ENCODE measurements at places on chromosomes 5 and 9.

DNA sequence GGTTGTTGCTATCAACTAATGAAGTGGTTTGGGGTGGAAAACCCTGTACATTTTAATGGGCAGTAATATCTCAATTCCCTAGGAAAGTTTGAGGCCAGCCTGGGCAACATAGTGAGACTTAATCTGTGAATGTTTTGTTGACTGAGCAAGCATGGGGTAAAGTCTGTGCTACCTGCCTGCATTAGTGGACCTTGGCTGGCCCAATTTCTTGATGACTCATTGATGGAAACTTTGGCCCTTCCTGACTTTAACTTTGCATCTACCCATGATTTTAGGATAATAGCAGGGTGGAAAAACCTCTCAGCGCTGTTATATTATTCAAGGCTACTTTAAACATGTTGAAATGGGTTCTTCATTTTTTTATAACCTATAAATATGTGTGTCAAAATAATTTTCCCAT, 389.4 kb upstream of the RORB start:
- no peak for DNase-seq

DNA sequence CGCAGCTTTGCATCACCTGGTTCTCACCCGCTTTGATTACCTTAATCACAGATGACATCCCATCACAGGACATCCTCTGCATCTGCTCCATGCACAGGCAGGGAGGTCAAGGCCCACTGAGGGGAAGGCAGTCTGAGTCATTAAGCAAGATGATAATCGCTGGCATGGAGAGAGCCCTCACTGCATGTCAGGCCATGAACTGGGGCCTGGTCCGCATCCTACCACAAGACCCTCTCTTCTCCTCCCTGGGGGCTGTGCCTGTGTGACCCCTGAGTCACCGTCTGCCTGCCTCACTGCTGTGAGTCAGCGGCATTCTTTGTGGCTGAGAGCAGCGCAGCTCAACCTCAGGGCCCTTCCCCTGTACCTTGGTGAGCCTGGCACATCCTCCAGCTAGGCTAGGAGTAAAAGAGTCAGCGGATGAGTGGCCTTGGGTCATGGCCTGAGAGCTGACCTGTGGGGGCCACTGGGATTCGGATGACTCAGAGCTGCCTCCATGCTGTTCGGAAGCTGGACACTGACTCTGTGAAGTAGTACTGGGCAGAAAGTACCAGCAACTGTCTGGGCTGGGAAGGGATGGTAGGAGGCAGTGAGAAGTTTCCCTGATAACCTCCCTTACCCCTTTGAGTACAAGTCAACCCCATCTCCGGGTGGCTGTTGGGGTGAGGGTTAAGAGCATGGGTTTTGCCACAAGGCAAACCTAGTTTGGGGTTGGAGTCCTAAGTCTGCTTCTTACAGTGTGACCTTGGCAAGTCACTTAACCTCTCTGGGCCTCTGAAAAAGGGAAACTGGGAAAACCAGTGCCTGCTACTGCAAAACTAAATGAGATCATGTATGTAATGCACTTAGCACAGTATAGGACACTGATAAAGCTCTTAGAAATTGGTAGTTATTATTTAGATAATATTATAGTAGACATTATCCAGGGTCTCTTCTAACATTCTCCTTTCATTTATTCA, 14.6 kb upstream of the ARSI start:
- DNase-seq = peak; percentile 34

DNA sequence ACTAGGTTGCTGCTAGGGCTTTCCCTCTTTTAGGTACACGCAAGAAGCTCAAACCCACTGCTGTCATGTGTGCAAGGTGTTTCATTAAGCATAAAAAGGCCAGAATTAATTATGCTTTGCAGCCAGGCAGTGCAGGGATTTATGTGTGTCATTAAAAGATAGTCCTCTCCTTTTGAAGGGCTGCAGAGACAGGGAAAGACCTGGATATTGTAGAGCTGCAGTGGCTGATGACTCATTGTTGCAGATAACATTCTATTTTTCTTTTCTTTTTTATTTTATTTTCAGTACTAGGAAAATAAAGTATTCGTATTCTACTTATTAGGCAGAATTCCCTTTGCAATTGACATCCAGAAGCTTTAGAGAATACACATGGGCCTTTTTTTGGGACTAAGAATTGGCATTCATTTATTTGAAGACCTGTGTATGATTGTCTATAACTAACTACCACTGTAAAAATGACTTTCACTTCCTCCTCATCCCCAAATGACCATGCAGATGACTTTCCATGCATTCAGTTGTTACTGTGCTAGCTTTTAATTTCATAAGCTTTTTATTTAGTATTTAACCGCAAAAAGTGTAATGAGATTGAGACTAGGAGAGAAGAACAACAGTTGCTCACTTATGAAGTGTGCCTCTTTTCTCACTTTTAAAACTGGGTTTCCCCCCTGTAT, 113.0 kb downstream of the PAM start:
- DNase-seq = no peak

- no peak for DNase-seq
Measured at GRCh38 chr9:137988701-137989100, 111.1 kb downstream of the CACNA1B start.

DNA sequence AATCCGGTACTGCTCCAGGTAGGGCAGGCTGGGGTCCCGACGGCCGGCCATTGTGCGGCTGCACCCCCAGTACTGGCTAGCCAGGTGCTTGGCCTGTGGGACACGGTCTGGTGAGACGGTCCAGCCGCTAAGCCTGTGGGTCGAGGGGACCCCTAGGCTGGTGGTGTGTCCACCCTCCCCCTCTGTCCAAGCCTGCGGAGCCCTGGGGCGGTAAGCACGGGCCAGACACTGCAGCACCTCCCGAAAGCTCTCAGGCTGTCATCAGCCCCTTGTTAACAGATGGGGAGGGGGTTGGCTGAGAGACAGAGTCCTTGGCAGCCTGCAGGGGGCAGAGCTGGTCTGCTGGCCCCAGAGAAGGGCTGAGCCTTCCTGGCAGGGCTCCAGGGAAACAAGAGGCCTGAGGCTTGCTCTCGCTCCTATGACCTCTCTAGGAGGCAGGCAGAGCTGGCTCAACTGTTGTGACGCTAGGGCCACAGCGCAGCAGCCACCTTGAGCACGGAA, 11.8 kb upstream of the MRNIP start:
- peak; percentile 11 for DNase-seq

GRCh38 chr5:157690690-157691433, 19.5 kb downstream of the C5orf52 start:
- no peak for DNase-seq

DNA sequence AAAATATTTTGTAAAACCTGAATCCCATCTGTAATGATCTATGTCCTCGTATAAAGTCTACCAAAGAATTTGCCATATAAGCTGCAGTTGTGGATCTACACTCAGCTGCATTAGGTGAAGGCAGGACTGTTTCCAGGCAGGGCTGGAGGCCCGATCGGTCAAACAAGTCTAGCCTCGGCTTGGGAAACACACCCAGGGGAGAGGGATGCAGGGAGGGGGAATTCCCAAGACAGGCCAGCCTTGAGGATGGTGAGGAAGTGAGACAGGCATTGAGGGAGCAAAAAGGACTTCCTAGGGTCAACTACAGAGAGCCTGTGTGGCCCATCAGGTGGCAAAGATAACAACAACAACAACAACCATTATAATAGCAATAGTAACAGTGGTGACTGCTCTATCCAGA, 174.1 kb upstream of the FSTL4 start:
- no peak for DNase-seq
